Body of pancreas (tissue), 4 donors: ENCODE measurements at places on chromosomes 6 and 20. TPM values are rescaled to one million over a fixed set of nuclear protein-coding genes. Genes with fewer than 3 reads are reported as not detected.

DNA sequence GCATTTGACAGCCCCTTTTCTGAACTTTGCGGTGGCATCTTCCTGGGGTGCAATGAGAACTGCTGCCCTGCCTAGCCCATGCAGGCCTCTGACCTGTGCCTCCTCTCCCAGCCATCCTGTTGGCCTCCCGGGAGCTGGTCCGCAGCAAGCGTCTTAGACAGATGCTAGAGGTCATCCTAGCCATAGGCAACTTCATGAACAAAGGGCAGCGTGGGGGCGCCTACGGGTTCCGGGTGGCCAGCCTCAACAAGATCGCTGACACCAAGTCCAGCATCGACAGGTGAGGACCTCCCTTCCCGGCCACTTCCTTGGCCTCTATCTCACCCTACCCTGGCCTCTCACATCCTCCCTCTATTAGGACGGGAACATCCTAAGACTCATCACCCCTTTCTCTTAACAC lies 37.6 kb downstream of the MOCS1 start:
- no peak for DNase-seq
- no peak overlapping the region for H3K4me3 ChIP-seq
- no peak overlapping the region for H3K27ac ChIP-seq
- H3K36me3 ChIP-seq: no peaks in the 10 kb centered on the region
- no peaks in the 10 kb centered on the region for H3K4me1 ChIP-seq
- no peaks in the 10 kb centered on the region for H3K27me3 ChIP-seq

DNA sequence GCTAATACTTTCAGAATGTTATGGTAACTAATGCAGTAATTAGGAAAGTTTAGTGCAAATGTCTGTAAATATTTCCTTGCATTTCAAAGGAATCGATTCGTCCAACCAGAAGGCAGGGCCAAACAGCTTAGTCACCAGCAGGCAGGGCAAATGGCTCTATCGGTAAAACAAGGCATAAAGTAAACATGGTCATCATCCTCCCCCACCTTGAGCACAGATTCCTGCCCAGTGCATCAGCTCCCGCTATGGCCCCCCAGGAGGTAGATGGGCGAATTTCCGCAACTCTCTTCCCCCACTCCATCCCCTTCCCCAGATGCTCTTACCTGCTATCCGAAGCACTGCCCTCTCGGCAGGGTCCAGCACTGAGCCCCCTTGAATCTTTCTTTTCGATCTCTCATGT lies 103.8 kb upstream of the BEND6 start:
- H3K27me3 ChIP-seq: no peaks in the 10 kb centered on the region
- no peak overlapping the region for H3K4me3 ChIP-seq
- no peak overlapping the region for H3K27ac ChIP-seq
- no peak for DNase-seq

- DNase-seq: peak; percentile 19
- H3K27ac ChIP-seq: no peak overlapping the region
- H3K4me1 ChIP-seq: peaks cover 1% of the 10 kb centered on the region
These were observed 472.3 kb upstream of the CITED2 start for GRCh38 chr6:139846538-139847456.

- no peak overlapping the region for H3K4me3 ChIP-seq
- peaks cover 4% of the 10 kb centered on the region for H3K4me1 ChIP-seq
- DNase-seq: no peak
- no peaks in the 10 kb centered on the region for H3K27me3 ChIP-seq
These were observed 15.0 kb downstream of the AFG1L start for GRCh38 chr6:108309844-108310243.

DNA sequence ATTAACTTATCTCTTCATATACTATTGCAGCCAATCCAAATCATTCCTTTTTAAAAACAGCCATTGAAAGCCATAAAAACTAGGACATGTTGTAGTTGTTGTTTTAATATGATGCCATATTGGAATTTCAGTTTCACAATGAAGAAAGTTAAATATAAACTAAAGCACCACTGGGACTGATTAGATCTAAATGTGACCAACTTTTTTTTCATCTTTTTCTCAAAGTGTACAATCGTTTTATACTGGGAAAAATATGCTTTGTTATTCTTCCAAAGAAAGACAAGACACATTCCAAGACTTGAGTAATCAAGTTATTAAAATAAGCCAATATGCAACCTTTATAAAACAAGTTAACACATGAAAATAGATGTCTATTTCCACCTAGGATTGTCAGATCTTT lies 68.5 kb downstream of the THEMIS start:
- no peaks in the 10 kb centered on the region for H3K27me3 ChIP-seq
- H3K27ac ChIP-seq: no peak overlapping the region
- H3K4me3 ChIP-seq: no peak overlapping the region
- no peak for DNase-seq
- no peaks in the 10 kb centered on the region for H3K36me3 ChIP-seq

DNA sequence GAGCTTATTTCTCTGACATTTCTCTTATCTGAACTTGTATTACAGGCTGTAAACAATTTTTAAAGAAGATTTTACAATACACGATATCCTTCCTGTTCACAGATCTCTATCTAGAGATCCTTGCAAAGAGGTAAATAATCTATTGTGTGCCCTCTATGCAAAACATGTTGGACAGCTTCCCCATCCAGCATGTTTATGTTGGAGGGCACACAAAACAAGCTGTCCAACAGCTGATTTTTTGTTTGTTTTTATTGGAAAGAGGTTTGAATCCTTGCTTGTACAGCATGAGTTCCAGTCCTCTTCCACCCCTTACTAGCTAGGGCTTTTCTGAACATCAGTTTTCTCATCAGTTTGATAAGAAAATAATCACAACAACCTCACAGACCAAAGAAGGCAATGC lies 62.3 kb upstream of the SYNDIG1 start:
- H3K27me3 ChIP-seq: no peaks in the 10 kb centered on the region
- DNase-seq: no peak
- H3K27ac ChIP-seq: no peak overlapping the region
- H3K36me3 ChIP-seq: no peaks in the 10 kb centered on the region

- DNase-seq: no peak
- no peak overlapping the region for H3K4me3 ChIP-seq
- no peaks in the 10 kb centered on the region for H3K4me1 ChIP-seq
- peak overlapping the region; percentile 24 for H3K27ac ChIP-seq
- H3K36me3 ChIP-seq: no peaks in the 10 kb centered on the region
These were observed 363.5 kb downstream of the ESR1 start for GRCh38 chr6:152170702-152171667.

DNA sequence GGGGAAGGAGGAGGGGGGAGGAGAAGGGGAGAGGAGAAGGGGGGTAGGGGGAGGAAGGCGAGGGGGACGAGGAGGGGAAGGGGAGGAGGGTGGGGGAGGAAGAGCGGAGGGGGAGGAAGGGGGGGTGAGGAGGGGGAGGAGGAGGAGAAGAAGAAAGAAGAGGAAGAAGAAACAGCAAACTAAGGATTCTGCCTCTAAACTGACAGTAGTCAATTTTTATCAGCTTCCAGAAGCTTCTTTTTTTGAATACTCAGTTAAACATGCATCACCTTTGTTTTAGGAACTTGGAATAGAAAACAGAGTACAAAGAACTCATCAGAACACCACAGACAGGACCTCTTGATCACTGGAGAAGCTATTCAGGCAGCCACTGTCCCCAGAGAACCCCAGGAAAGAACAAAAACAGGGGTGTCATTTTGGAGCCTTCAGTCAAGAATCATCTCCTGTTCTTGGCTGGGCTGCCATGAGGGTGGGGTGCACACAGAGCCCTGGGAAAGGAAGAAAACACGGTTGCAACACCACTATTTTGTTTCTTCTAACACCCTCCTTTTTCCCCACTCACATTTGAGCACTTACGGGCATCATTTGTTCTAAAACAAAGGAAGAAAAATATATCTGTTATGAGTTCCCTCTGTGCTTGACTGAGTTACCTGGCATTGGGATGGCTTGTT lies 67.4 kb downstream of the TMEM170B start:
- H3K27me3 ChIP-seq: no peaks in the 10 kb centered on the region
- no peak for DNase-seq
- H3K27ac ChIP-seq: no peak overlapping the region
- no peak overlapping the region for H3K4me3 ChIP-seq
- H3K36me3 ChIP-seq: no peaks in the 10 kb centered on the region

- peaks cover 38% of the 10 kb centered on the region for H3K4me1 ChIP-seq
- H3K27me3 ChIP-seq: no peaks in the 10 kb centered on the region
- H3K27ac ChIP-seq: peak overlapping the region; percentile 84
- DNase-seq: no peak
- H3K4me3 ChIP-seq: peak overlapping the region; percentile 67
These were observed 741 bp downstream of the PTPN1 start for GRCh38 chr20:50510706-50511542.

DNA sequence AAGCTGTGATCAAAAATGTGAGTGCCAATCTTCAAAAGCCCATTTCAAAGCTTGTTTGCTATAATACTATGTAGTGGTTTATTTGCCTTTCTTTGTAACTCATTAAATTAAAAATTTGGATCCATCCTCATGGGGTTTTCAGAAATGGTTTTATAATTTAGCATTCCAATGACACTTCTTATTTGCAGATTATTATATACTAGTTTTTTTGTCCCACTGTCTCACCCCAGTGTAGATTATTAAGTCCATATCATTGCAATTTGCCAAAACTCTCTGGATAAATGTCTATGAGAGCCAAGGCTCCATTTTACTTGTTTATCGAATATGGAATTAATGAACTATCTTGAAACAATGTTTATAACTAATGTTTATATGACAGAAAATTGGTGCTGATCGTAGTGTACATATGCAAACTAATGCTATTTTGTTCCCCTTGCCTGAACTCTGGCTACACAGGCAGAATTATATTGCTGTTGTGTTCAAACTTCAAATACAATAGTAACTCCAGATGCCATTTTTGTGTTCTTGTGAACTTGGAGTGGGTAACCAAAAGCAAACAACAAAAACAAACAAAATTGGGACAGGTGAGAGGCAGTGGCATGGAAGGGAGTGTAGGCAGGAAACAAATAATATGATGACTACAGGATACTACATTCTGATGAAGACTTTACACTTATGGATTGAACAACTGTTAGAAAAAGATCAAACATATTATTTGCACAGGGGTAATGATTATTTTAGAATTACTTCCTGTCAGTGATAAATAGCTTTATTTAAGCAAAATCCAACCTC lies 307.1 kb upstream of the FLRT3 start:
- DNase-seq: no peak
- H3K4me3 ChIP-seq: no peak overlapping the region
- no peaks in the 10 kb centered on the region for H3K4me1 ChIP-seq
- no peaks in the 10 kb centered on the region for H3K36me3 ChIP-seq
- no peak overlapping the region for H3K27ac ChIP-seq
- no peaks in the 10 kb centered on the region for H3K27me3 ChIP-seq

GRCh38 chr6:166258854-166259276 lies 49.3 kb downstream of the PRR18 start:
- H3K27ac ChIP-seq: peak overlapping the region; percentile 66
- H3K36me3 ChIP-seq: no peaks in the 10 kb centered on the region
- peaks cover under 1% of the 10 kb centered on the region for H3K4me1 ChIP-seq
- no peak overlapping the region for H3K4me3 ChIP-seq
- H3K27me3 ChIP-seq: no peaks in the 10 kb centered on the region
- no peak for DNase-seq

- no peak for DNase-seq
- H3K36me3 ChIP-seq: no peaks in the 10 kb centered on the region
- no peak overlapping the region for H3K27ac ChIP-seq
- no peaks in the 10 kb centered on the region for H3K4me1 ChIP-seq
- H3K4me3 ChIP-seq: no peak overlapping the region
- H3K27me3 ChIP-seq: no peaks in the 10 kb centered on the region
These were observed 213.2 kb upstream of the ZNF217 start for GRCh38 chr20:53806683-53807401.

- no peak overlapping the region for H3K27ac ChIP-seq
- no peaks in the 10 kb centered on the region for H3K27me3 ChIP-seq
- H3K4me3 ChIP-seq: no peak overlapping the region
- H3K4me1 ChIP-seq: no peaks in the 10 kb centered on the region
- no peak for DNase-seq
These were observed 126.9 kb downstream of the ID4 start for GRCh38 chr6:19964115-19964514.

GRCh38 chr6:147441751-147442150 lies 66.7 kb upstream of the SAMD5 start:
- H3K36me3 ChIP-seq: no peaks in the 10 kb centered on the region
- no peak for DNase-seq
- no peak overlapping the region for H3K4me3 ChIP-seq
- H3K4me1 ChIP-seq: no peaks in the 10 kb centered on the region
- H3K27ac ChIP-seq: no peak overlapping the region

GRCh38 chr6:129370268-129370916 lies 339.6 kb downstream of the ARHGAP18 start:
- no peaks in the 10 kb centered on the region for H3K36me3 ChIP-seq
- no peak overlapping the region for H3K4me3 ChIP-seq
- peaks cover 10% of the 10 kb centered on the region for H3K4me1 ChIP-seq
- no peaks in the 10 kb centered on the region for H3K27me3 ChIP-seq
- no peak for DNase-seq
- H3K27ac ChIP-seq: no peak overlapping the region

DNA sequence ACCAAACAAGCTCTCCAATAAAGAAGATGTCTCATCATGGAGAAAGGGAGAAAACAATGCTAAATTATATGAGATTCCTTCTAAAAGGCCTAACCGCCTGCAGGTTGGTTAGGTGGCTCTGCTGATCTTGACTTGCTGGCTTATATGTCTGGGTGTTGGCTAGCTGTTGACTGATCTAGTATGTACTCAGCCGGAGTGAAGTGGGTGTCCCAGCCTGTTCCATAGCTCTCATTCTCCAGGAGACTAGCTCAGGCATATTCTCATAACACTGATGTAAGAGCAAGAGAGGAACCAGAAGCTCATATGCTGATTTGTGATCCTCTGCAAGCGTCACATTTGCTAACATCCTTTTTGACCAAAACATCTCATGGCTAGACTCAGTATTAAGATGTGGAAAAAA lies 473.0 kb downstream of the BMP2 start:
- H3K4me3 ChIP-seq: no peak overlapping the region
- H3K4me1 ChIP-seq: no peaks in the 10 kb centered on the region
- no peak overlapping the region for H3K27ac ChIP-seq
- no peaks in the 10 kb centered on the region for H3K36me3 ChIP-seq
- no peaks in the 10 kb centered on the region for H3K27me3 ChIP-seq

GRCh38 chr6:130670142-130670541 lies 157.1 kb upstream of the SMLR1 start:
- no peaks in the 10 kb centered on the region for H3K27me3 ChIP-seq
- H3K4me3 ChIP-seq: no peak overlapping the region
- no peaks in the 10 kb centered on the region for H3K4me1 ChIP-seq
- DNase-seq: no peak
- no peak overlapping the region for H3K27ac ChIP-seq

The HLA-DOB gene
- total RNA-seq: not detected

The ERVFRD-1 gene
- total RNA-seq: not detected

The TFAP2C gene
- 2.3 TPM for total RNA-seq

The PACRG gene
- total RNA-seq: 10.9 TPM

The THBD gene
- total RNA-seq: 44.2 TPM

The CPNE5 gene
- not detected for total RNA-seq

The TLDC2 gene
- not detected for total RNA-seq

The CST3 gene
- 654 TPM for total RNA-seq

The C6orf15 gene
- total RNA-seq: not detected
